ENCODE measurements at places on chromosomes 5 and 9.
A peak's percentile ranks its signal among the peaks of the same experiment; 100 is the strongest.

GRCh38 chr5:35129921-35130485 lies 82.3 kb upstream of the AGXT2 start:
- DNase-seq: peak; percentile 64

- DNase-seq: no peak
These were observed 59.7 kb downstream of the PCSK1 start for GRCh38 chr5:96373381-96373733.

GRCh38 chr5:135343413-135343812 lies 55.6 kb downstream of the MACROH2A1 start:
- DNase-seq: no peak

DNA sequence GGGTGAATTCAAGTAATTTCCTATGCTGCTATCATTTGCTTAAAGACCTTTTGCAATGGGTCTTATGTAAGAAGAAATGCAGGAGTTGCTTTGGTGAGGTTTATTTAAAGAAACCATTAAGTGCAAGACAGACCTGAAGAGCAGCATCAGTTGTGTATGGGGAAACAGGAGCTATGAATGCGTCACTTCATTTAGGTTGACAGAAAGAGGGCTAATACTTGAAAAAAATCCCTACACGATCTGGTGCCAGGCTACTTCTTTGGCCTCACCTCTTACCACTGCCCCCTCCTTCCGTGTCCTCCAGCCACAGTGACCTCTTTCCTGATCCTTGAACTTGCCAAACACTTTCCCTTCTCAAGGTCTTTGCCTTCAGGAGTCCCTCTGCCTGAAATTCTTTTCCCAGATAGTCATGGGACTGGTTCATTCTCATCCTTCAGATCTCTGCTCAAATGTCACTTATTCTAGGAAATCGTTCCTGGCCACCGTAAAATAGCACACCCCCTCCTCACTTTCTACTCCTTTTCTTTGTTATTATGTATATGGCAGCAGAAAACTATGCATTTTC lies 1.4 kb upstream of the JAK2 start:
- no peak for DNase-seq

GRCh38 chr5:153900703-153901395 lies 137.9 kb downstream of the FAM114A2 start:
- no peak for DNase-seq

DNA sequence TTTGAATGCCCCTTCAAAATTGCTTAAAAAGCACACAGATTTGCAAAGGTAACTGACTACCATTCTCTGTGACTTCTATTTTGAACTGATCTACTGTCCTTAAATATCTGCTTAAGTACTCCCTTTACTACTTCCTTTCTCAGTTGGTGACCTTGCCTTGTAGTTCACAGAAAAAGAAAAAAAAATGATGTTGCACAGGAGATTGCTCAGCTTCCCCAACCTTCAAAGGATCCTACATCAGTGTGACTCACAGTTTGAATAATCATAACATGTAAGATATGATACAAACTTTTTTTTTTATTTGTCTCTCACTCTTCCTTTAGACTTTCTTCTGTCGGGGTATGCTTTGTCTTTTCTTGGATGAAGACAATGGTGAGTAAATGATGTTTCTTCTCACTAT lies 1029.6 kb downstream of the CDH12 start:
- no peak for DNase-seq

DNA sequence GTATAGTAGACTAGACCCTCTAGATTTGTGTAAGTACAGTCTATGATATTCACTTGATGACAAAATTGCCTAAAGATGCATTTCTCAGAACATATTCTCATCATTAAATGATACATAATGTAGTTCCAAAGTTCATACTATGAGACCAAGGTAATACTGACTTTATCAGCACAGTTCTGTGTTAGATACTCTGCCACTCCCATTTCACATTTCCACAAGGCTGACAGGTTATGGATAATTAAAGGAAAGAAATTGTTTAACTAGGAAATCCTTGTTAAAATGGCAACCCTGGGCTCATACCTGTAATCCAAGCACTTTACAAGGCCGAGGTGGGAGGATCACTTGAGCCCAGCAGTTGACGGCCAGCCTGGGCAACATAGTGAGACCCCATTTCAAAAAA lies 33.6 kb downstream of the TYRP1 start:
- DNase-seq: no peak

GRCh38 chr5:37855438-37855837 lies 15.6 kb upstream of the GDNF start:
- DNase-seq: no peak

DNA sequence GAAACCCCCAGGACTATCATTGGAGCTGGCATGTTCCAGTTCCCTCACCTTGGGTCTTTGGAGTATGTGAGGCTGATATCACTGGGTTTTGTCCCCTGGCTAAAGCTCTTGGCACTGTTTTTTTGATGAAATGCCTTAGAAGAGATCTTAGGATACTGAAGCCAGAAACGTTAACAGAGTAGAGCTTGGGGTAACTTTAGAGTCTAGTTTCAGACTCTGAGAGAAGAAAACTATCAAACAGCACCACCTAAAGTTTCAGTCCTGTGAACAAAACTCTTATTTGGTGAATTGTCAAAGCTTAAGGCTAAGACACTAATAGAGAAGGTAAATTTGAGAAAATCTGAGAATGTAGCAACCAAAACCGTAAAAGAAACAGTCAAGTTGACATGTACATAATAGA lies 111.7 kb upstream of the PUM3 start:
- no peak for DNase-seq

GRCh38 chr5:59597690-59598546 lies 295.6 kb downstream of the PDE4D start:
- DNase-seq: no peak

- DNase-seq: no peak
These were observed 387.5 kb downstream of the FAM170A start for GRCh38 chr5:120016717-120017382.

- DNase-seq: no peak
These were observed 664.2 kb upstream of the ZNF608 start for GRCh38 chr5:125410537-125411070.

DNA sequence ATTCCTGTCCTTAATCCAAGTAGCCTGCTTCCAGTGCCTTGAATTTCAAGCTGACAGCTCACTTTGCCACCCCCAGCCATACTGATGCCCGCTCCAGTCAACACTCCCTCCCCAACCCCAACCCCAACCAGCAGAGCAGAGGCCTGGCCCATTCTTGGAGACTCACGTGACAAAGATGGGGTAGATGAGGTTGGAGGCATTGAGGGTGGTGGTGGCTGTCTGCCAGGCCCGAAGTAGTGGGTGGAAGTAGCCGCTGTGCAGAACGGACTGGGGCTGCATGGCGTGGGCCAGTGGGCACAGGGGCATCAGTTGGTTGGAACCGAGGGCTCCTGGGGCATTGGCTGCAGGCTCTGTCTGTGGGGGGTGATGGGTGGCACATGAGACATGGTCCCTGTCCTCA lies 7.8 kb downstream of the ALAD start:
- DNase-seq: no peak

GRCh38 chr9:134393582-134394280 lies 67.5 kb downstream of the RXRA start:
- no peak for DNase-seq

GRCh38 chr5:178305801-178306200 lies 73.2 kb upstream of the PHYKPL start:
- DNase-seq: no peak

DNA sequence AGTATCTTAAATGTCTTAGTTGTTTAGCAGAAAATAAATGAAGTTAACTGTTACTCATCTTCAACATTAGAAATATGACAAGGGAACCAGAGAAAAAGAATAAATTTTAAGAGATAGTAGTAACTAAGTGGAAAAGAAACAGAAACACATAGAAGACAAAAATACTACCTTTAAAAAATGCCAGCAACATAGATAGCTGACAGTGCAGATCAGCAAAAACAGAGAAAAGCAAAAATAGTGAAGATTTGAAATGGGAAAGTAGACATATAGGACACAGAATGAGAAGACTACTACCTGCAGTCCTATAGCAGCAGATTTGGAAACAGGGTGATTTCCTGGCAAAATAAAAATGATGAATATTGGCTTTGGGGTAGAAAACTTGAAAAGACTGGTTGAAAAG lies 48.5 kb downstream of the ICE1 start:
- DNase-seq: no peak

- no peak for DNase-seq
These were observed 233.1 kb downstream of the AGTPBP1 start for GRCh38 chr9:85508616-85509015.

DNA sequence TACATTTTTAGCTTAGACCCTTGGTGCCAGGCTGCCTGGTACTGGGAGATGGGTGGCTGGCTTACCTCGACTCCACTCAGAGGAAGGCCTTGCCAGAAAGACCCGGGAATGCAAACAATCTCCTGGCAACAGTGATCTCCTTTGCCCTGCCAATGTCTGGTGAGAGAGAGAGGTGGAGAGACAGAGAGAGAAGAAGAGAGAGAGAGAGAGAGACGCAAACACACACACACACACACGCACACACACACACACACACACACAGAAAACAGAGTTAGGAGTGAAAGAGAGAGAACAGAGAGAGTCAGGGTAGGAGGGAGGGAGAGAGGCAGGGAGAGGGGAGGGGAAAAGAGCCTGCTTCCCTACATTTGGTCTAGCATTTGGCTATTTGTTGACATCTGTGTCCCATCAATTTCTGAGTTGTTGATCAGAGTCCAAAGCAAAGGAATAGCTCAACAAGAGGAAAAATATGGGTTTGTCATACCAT lies 181.6 kb upstream of the MAP1B start:
- DNase-seq: no peak

DNA sequence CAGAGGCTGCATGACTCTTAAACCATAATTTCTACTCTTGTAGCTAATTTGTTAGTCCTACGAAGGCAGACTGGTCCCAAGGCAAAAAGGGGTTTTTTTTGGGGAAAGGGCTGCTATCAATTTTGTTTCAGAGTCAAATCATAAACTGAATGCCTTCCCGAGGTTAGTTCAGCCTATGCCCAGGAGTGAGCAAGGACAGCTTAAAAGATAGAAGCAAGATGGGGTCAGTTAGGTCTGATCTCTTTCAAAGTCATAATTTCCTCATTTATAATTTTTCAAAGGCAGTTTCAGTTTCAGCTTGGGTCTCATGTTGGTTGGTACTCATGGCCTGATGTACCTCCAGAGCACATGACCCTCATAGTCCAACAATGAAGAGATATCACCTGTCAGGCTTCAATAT lies 7.9 kb upstream of the RXFP3 start:
- no peak for DNase-seq

- no peak for DNase-seq
These were observed 3.9 kb downstream of the QRFP start for GRCh38 chr9:130892477-130893304.

- DNase-seq: no peak
These were observed 52.3 kb downstream of the ZNF510 start for GRCh38 chr9:96725576-96725975.

GRCh38 chr9:121491111-121491510 lies 8.5 kb downstream of the GGTA1 start:
- no peak for DNase-seq

GRCh38 chr9:69331444-69331843 lies 6.4 kb downstream of the ENTREP1 start:
- DNase-seq: no peak

DNA sequence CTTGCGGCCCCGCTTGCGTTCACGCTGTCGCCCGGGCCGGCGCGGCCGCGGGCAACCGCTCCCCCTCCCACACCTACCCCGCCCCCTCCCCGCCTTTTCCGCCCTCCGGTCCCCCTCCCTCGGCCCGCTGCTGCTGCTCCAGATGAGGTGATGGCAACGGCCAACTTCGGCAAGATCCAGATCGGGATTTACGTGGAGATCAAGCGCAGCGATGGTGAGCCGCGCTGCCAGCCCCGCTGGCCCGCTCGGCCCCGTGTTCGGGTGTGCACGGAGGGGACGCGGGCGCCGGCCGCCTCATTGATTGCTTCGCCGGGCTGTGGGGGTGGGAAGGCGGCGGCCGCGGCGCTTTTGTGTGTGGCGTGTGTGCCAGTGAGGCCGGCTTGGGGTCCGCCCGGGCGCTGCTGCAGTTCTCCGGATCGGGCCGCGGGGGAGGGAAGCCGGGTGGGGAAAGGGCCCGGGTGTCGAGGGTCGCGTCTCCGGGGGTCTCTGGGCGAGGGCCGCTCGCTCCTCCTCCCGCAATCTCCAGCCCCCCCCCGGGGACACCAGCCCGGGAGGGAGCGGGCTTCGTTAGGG lies 403 bp downstream of the KIF2A start:
- no peak for DNase-seq

DNA sequence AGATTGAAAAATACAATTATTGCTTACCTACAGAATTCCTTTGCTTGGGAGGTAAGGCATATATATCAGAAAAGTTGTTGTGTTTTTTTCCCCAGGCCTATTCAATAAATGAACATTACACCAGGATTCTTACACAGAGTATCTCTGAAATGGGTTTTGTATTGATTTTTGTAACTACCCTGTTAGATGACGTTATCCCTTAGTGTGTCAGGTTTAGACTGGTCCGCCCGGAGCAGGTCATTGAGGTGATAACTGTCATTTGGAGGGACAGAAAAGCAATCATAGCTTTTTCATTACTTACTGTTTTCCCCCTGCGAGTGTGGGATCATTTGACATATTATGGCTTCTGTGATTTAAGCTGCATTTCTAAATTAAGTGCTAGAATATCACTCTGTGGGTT lies 715.2 kb upstream of the ADAMTS16 start:
- DNase-seq: no peak

GRCh38 chr9:25850803-25851202 lies 172.6 kb upstream of the TUSC1 start:
- no peak for DNase-seq

GRCh38 chr5:963310-963672 lies 45.3 kb upstream of the NKD2 start:
- DNase-seq: no peak

DNA sequence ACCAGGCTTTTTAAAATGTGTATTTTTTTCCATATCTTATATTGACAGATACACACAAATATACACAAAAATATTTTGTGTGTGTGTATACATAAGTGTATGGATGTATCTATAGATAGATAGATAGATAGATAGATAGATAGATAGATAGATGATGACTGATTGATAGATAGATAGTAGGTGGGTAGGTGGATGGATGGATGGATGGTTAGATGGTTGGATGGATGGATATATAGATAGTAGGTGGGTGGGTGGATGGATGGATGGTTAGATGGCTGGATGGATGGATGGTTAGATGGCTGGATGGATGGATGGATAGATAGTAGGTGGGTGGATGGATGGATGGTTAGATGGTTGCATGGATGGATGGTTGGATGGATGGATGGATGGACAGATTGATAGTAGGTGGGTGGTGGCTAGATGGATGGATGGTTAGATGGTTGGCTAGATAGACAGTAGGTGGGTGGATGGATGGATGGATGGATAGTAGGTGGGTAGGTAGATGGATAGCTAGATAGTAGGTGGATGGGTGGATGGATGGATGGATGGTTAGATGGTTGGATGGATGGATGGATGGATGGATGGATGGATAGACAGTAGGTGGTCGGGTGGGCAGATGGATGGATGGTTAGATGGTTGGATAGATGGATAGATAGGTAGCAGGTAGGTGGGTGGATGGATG lies 156.2 kb downstream of the NR3C1 start:
- DNase-seq: no peak

- no peak for DNase-seq
These were observed 94.8 kb downstream of the PPIC start for GRCh38 chr5:122941737-122942136.

Measured in activated CD4-positive, alpha-beta T cell treated with anti-CD3 and anti-CD28 coated beads, Interleukin-2, amount 50 U/mL, for 48 hours (primary cell).